ENCODE measurements at places on chromosomes 5 and 9. TPM values are rescaled to one million over a fixed set of nuclear protein-coding genes. Genes with fewer than 3 reads are reported as not detected.

The ZFP2 gene
- total RNA-seq = 1.0 TPM

The SPATA31C1 gene
- total RNA-seq = not detected

The BARHL1 gene
- not detected for total RNA-seq

The NRG2 gene
- 0.51 TPM for total RNA-seq

The SNX24 gene
- total RNA-seq = 10.1 TPM

The CFAP90 gene
- total RNA-seq = not detected

The HSPA5 gene
- 380 TPM for total RNA-seq

The KCNIP1 gene
- 20.8 TPM for total RNA-seq

The KIAA1958 gene
- total RNA-seq = 2.0 TPM

The TDRD7 gene
- 20.8 TPM for total RNA-seq

The OTP gene
- total RNA-seq = not detected

The SHOC1 gene
- total RNA-seq = not detected

The BAAT gene
- not detected for total RNA-seq

The GPRIN1 gene
- 8.7 TPM for total RNA-seq

The SLCO6A1 gene
- not detected for total RNA-seq

The RBM22 gene
- 31.3 TPM for total RNA-seq

The CDH18 gene
- total RNA-seq = not detected

The ZNF483 gene
- 1.8 TPM for total RNA-seq

The SLC25A2 gene
- total RNA-seq = 0.09 TPM

The ELP1 gene
- 51.6 TPM for total RNA-seq

The IL13 gene
- not detected for total RNA-seq

The PPP3R2 gene
- not detected for total RNA-seq

The ZNF354C gene
- 7.3 TPM for total RNA-seq

The PDGFRB gene
- total RNA-seq = 9.9 TPM

The SUSD3 gene
- not detected for total RNA-seq

The TMEM252 gene
- total RNA-seq = not detected

The ANKRD33B gene
- total RNA-seq = 3.4 TPM

The MYMK gene
- not detected for total RNA-seq

The SPOUT1 gene
- total RNA-seq = 31.1 TPM

The IFNA5 gene
- not detected for total RNA-seq

The FOXD4L5 gene
- total RNA-seq = not detected

The CYSRT1 gene
- total RNA-seq = 0.37 TPM
